Fibroblast of mammary gland (primary cell): ENCODE measurements at places on chromosomes 16 and 17.

DNA sequence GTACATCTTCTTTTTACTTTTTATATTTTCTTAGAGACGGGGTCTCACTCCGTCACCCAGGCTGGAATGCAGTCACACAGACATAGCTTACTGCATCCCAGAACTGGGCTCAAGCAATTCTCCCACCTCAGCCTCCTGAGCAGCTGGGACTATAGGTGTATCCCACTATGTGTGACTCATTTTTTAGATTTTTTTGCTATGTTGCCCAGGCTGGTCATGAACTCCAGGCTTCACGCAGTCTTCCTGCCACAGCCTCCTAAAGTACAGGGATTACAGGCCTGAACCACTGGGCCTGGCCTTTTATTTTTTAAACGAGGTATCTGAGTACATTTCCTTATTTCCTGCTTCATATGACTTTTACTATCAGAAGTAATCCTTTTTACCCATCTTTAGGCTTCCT lies 48.0 kb downstream of the GLG1 start:
- DNase-seq = no peak

DNA sequence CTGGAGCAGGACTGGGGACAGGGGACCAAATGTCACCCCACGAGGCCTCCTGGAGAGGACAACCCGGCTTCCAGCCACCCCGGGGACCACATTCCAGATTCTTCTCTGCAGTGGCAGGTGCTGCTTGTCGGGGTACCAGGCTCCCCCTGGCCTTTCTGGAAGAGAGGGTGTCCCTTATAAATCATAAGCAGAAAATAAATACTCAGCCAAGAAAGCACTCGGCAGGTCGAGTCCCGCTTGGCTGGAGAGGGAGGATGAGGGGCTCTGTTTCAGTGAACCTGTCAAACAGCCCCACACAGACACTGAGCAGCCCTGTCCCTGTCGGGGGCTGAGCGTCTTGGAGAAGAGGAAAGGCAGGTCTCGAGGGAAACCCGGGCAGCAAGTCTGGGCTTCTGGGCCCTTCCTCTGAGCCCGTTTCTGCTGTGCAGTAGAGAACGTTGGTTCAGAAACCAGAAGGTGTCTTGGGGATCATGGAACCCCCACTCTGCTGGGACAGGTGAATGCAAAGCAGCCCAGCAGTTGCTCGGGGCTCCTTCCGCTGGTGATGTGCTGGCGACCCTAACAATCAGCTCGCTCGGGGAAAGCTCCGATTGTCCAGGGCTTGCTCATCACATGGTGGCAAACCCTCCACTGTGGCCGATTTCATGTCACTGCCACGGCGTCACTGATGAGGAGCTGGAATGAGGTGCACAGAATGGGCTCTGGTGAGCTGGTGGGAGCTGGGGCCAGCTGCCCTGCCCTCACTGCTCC lies 36.6 kb downstream of the COX4I1 start:
- DNase-seq = no peak

- DNase-seq = no peak
Measured at GRCh38 chr17:13194887-13195286, 177.1 kb upstream of the ELAC2 start.

- peak; percentile 96 for DNase-seq
Measured at GRCh38 chr16:57341441-57342303, 16.9 kb upstream of the CCL22 start.

- peak; percentile 16 for DNase-seq
Measured at GRCh38 chr16:84884596-84885341, 65.0 kb downstream of the CRISPLD2 start.

- no peak for DNase-seq
Measured at GRCh38 chr16:4097826-4098240, 18.4 kb downstream of the ADCY9 start.

DNA sequence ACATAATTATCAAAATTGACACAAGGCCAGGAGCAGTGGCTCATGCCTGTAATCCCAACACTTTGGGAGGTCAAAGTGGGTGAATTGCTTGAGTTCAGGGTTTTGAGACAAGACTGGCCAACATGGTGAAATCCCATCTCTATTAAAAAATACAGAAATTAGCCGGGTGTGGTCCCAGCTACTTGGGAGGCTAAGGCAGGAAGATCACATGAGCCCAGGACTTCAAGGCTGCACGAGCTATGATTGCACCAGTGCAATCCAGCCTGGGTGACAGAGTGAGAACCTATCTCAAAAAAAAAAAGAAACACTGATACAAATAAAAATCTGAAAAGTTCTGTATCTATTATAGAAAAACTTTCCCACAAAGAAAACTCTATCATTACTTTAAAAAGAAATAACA lies 15.5 kb downstream of the MYH10 start:
- DNase-seq = peak; percentile 14

GRCh38 chr17:55722016-55722736 lies 488 bp downstream of the TMEM100 start:
- DNase-seq = peak; percentile 35

GRCh38 chr16:47565454-47565853 lies 104.3 kb downstream of the PHKB start:
- DNase-seq = peak; percentile 81
